ENCODE measurements at places on chromosomes 12 and 14.

DNA sequence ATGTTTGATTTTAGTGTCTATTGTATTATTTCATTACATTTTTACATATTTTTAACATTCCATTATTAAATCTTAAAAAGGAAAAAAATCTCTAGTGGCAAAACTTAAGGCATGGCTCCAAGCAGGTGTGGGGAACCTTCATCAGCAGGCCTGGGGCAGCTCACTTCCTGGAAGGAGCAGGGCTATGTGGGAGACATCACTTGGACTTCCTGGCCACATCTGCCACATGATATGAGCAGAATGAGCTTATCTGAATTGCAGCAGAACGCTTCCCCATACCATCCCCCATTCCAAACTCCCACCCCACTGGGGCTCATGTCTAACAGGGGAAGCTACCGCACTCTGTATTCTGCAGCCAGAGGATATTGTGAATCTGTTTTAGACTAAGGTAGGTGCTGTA lies 35.0 kb upstream of the KCNA1 start:
- H3K27me3 ChIP-seq = peaks cover 55% of the 10 kb centered on the region
- H3K27ac ChIP-seq = no peak overlapping the region
- no peak overlapping the region for H3K4me3 ChIP-seq
- H3K4me1 ChIP-seq = no peaks in the 10 kb centered on the region

GRCh38 chr12:61524851-61525250 lies 735.4 kb upstream of the USP15 start:
- H3K27me3 ChIP-seq = no peaks in the 10 kb centered on the region
- H3K4me1 ChIP-seq = no peaks in the 10 kb centered on the region
- H3K36me3 ChIP-seq = no peaks in the 10 kb centered on the region
- DNase-seq = no peak

GRCh38 chr14:51336734-51337133 lies 96.7 kb downstream of the TMX1 start:
- H3K4me1 ChIP-seq = no peaks in the 10 kb centered on the region
- no peak for DNase-seq
- no peaks in the 10 kb centered on the region for H3K36me3 ChIP-seq
- no peak overlapping the region for H3K27ac ChIP-seq
- no peak overlapping the region for H3K4me3 ChIP-seq

- H3K4me3 ChIP-seq = no peak overlapping the region
- no peaks in the 10 kb centered on the region for H3K36me3 ChIP-seq
- no peaks in the 10 kb centered on the region for H3K27me3 ChIP-seq
- DNase-seq = peak; percentile 71
- H3K4me1 ChIP-seq = no peaks in the 10 kb centered on the region
Observed at GRCh38 chr14:60349663-60350365, 100.8 kb downstream of the PPM1A start.

- H3K27ac ChIP-seq = no peak overlapping the region
- no peaks in the 10 kb centered on the region for H3K36me3 ChIP-seq
- peak; percentile 56 for DNase-seq
- peaks cover 40% of the 10 kb centered on the region for H3K27me3 ChIP-seq
- H3K4me3 ChIP-seq = no peak overlapping the region
Observed at GRCh38 chr12:80512781-80513180, 68.7 kb downstream of the PTPRQ start.

GRCh38 chr14:75141062-75141461 lies 14.2 kb upstream of the NEK9 start:
- no peak overlapping the region for H3K27ac ChIP-seq
- no peaks in the 10 kb centered on the region for H3K27me3 ChIP-seq
- no peak overlapping the region for H3K4me3 ChIP-seq
